SK-N-SH (cell line): ENCODE measurements at places on chromosomes 12 and 14.

DNA sequence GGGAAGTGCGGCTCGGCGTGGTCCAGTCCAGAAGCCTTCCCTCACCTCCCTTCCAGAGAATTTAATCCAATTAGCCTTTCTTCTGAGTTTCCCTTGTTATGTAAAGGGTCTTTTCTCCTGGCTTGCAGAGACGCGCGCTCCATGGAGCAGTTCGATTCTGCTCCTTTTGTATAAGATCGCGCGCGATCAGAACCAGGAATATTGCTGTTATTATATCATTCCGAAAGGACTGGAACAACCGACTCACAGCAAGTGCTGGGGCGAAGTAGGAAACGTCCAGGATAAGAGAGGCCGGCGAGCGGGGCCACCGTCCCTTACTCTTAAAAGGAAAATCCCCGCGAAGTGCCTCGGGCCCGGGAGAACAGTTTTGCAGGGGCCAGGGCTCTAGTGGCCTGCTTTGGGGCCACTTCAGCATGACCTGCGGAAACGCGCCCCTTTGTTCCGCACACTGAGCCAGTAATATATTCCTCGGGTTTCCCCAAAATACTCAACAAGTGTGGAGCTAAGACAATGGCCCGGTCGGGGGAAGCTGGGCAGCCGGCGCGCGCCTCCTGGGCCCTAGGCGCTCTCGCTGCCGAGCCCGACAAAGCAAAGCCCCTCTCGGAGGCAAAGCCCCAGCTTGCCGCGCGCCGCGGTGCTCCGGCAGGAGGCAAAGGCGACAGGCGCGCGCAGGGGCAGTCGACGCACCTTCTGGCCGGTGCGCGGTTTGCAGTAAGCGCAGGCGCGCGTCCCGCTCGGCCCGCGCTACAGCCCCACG lies 2.9 kb downstream of the RFX4 start:
- peak; percentile 47 for DNase-seq

- DNase-seq: no peak
These were observed 16.1 kb upstream of the GRIP1 start for GRCh38 chr12:66694666-66695613.

- DNase-seq: no peak
These were observed 11.0 kb upstream of the MGP start for GRCh38 chr12:14896521-14897169.

DNA sequence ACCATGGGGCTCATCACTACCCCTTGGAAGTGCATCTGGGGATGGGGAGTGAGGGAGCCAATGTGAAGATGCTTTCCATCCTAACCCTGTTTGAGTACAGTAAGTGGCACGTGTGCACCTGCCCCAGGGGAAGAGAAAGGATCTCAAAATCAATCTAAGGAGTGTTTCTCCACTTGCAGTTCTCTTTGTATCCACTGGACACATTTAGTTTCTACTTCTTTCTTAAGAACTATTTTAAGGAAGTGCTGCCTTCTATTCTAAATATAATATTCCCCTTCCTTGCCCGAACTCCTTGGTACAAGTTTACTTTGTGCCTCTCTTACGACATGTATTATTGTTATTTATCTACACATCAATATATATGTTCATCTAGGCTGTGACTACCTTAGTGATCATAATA lies 73.8 kb downstream of the TTC6 start:
- no peak for DNase-seq

DNA sequence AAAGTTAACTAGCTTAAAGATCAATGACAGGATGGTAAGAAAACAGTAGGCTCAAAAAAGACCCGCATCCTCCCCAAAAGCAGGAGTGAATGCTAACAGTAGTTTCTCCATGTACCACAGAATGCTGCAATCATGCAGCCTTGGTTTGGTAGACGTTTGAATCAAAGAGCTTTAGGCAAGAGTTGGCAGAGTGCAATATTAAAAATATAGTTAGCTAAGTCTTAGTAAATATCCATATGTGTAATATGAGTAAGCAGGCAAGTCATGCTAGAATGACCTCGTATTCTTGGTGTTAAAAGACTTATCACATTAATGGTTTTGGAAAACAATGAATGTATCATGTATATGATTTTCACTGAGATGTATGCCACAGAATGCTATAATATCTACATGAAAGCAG lies 18.8 kb upstream of the KLRF1 start:
- no peak for DNase-seq

DNA sequence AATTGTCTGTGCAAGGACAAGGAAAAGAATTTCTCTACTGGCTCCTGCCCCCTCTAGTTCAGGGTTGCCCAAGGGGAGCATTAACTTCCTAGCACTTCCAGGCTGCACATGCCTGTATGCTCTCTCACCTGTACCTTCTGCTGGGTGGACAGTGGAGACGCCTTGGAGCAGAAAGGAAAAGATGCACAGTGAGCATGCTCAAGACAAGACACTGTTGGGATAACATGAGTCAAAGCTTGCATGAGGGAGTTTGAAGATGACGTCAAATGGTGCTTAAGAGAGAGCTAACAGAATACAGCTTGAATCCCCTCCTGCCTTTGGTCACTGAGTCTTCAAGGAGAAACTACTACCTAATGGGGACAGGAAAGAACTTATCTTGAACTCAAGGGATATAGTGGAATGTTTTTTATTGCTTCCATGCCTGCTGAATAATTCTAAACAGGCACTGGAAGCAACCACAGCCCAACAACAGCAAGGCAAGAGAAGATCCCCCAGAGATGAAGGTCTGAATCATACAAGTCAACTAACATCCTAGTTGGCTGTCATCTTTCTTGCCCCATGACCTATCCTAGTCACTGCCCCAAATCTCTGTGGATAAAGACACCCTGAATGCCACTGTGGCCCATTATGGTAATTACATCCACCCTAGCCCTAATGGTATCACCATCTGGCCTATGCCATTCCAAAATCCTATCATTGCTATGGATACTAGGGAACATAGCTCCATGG lies 23.5 kb downstream of the RPS6KA5 start:
- no peak for DNase-seq

DNA sequence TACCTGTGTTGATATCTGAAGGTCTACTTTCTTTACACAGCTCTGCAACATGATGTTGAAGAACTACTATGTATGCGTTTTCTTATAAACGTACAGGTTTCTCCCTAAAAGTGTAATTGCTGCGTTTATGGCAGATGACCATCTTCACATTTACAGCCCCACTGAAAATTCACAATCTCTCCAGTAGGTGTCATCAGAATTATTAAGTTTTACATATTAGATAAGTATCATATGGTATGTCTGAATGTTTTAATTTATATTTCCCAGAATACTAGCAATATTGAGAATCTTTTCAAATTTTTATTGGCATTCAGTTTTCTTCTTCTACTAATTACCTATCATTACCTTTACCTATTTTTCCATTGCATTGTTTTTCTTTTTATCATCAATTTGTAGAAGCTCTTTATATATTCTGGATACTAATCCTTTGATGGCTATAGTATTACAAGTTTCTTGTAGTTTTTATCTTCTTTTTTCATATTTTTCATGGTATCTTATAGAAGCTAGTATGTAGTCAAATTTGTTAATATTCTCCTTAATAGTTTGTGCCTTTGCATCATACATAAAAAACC lies 123.5 kb downstream of the CAPZA3 start:
- no peak for DNase-seq

- DNase-seq: peak; percentile 84
These were observed 81.6 kb upstream of the MED13L start for GRCh38 chr12:116358893-116359761.

- peak; percentile 63 for DNase-seq
These were observed 29.5 kb upstream of the RPLP0 start for GRCh38 chr12:120230326-120230973.

DNA sequence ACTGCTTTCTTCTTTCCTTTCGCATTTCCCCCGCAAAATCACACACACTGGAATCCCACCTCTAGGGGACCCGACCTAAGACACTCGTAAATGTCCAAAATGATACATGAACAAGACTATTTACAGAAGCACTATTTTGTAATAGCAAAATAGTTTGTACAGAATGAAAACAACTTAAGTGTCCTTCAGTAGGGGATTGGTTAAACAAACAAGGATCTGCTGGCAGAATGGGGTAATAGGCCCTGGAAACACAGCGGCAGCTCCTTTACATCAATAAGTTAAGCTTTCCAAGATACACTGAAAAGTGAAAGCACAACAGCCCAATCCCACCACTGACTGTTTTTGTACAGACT lies 48.8 kb downstream of the LTBP2 start:
- DNase-seq: no peak

DNA sequence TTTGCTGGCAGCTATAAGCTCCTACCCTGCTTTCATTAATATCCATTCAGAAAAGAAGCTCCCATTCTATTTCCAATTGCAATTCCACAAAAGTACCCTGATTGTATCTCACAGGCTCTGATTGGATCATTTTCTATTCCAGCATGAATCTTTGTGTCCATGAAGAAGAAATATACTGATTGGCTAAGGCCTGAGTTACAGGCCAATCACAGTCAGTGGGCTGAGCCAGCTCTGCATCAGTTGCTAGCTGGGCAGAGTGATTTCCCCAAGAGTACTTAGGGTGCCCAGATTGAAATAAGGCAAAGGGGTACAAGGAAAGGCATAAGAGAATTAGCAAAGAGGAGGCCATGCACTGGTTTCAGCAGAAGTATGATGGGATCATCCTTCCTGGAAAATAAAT lies 14.4 kb downstream of the ART4 start:
- peak; percentile 32 for DNase-seq

DNA sequence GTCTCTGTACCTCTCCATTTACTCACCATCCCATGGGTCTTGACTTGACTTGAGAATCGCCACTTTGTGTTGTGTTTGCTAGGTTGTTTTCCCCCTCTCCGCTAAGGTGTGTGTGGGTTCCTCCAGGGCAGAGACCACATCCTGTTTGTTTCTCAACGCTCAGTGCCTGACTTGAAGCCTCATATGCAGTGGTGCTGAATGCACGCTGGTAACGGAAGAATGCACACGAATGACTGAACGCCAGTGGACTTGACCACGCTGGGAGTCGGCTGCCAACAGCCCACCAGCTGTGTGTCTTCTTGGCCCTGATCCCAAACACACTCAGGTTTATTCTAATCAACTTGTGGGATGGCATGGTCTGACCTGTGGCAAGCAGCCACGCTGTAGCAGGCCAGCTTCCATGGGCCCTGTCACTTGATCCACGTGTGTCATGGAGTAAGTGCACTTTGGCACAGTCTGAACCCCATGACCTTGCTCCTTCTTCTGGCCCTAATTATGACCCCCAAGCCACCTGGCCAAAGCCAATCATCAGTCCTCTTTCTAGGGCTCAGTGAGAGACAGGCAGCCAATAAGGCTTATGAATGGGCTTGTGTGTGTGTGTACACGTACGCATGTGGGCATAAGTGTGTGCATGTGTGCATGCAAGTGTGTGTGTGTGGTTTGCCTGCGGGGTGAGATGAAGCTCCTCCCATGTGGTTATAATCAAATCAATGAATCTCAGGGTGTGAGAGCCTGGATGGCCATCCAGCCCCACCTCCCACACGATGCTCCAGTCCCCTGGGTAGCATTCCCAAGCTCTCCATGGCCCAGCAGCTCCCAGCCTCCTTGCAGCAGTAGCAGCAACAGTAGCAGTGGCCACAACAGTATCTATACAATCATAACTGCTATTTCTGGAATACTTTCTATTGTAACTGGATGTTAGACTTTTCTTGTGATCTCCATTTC lies 6.4 kb upstream of the TC2N start:
- no peak for DNase-seq

DNA sequence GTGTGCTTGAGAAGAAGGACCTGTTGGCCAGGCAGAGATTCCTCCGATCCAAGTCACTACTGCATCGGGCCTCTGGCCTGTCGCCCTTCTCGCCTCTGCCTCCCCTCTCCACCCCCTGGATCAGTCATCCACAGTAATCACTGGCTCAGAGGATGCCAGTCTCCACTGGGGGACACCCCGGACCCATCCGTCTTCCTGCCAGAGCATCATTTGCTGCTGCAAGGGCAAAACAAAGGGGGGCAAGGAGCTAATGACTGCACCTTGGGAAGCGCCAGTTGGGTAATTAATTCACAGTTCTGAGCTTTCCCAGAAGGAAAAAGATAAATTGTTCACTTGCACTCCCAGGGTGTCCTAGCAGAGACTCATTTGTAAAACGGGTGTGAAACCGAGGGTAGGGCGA lies 215.4 kb downstream of the GLT1D1 start:
- DNase-seq: no peak

DNA sequence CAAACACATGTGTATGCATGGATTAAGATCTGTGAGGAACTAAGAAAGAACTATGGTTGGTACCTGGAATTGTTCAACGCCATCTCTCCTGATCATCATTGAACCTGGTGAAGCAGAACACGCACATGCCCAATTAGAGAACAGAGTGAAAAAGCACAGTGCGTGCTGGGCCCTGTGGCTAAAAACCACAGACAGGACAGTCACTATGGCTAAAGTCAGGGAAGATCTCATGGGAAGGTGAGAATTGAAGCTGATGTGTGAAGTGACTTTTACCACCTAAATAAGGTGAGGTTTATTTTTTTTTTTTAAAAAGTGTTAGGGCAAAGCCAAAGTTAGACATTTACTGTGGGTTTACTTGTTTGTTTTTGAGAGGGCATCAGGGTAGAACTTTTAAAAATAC lies 215.0 kb downstream of the SLC38A4 start:
- no peak for DNase-seq

GRCh38 chr12:79327465-79327864 lies 363.3 kb downstream of the PAWR start:
- no peak for DNase-seq

DNA sequence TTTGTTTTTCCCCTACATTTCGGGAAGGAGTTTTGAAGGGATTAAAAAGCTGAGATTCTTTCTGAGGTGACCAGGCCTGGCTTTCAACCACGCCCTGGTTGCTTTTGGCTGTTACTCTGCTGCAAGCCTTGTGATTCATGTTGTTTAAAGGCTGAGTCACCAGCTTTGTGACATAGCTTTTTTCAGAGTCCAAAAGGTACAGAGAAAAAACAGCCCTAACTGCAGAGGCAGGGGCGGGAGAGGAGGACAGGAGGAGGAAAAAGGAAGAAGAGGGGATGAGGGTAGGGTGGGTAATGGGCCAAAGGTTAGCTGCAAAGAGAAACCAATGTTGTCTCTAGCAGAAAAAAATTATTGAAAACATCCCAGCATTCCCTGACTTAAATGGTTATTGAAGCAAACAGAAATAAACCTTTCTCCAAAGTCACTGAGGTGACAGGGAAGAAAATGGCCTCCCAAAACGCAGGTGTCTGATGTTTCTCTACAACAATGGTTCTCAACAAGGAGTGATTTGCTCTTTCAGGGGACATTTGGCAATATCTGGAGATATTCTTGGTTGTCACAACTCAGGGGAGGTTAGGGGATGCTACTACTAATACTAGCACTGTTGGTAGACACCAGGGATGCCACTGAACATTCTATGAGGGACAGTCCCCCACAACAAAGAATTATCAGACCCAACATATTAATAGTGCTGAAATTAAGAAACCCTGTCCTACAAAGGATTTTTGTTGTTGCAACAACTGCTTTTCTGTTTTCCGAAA lies 2.1 kb upstream of the UBC start:
- DNase-seq: no peak
